ENCODE measurements at places on chromosomes 7 and 10.
A peak's percentile ranks its signal among the peaks of the same experiment; 100 is the strongest.

DNA sequence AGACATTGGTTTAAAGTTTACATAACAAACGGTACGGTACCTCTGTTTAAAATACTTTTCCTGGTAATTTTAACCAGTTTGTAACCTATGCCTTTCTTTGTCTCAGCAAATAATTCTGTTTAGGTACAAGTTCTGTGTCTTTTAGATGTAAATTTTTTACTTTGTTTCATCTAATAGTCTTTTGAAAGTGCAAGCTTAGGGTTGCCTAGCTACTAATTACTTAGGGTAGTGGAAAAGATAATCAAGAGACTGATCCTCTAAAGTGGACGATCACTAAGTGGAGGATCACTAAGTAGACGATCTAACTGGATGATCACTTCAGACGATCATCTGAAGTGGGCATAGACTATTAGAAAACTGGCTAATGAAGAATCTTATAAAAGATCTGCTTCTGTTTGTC is 16.1 kb upstream of the FKBP9 start:
- H3K4me3 ChIP-seq = peak overlapping the region; percentile 82
- DNase-seq = peak; percentile 27
- H3K4me1 ChIP-seq = no peaks in the 10 kb centered on the region
- H3K36me3 ChIP-seq = no peaks in the 10 kb centered on the region
- no peaks in the 10 kb centered on the region for H3K27me3 ChIP-seq

- H3K27ac ChIP-seq = no peak overlapping the region
- H3K36me3 ChIP-seq = no peaks in the 10 kb centered on the region
- DNase-seq = peak; percentile 27
- H3K4me1 ChIP-seq = peaks cover 3% of the 10 kb centered on the region
Observed at GRCh38 chr10:78811174-78811573, 257.6 kb upstream of the ZMIZ1 start.

DNA sequence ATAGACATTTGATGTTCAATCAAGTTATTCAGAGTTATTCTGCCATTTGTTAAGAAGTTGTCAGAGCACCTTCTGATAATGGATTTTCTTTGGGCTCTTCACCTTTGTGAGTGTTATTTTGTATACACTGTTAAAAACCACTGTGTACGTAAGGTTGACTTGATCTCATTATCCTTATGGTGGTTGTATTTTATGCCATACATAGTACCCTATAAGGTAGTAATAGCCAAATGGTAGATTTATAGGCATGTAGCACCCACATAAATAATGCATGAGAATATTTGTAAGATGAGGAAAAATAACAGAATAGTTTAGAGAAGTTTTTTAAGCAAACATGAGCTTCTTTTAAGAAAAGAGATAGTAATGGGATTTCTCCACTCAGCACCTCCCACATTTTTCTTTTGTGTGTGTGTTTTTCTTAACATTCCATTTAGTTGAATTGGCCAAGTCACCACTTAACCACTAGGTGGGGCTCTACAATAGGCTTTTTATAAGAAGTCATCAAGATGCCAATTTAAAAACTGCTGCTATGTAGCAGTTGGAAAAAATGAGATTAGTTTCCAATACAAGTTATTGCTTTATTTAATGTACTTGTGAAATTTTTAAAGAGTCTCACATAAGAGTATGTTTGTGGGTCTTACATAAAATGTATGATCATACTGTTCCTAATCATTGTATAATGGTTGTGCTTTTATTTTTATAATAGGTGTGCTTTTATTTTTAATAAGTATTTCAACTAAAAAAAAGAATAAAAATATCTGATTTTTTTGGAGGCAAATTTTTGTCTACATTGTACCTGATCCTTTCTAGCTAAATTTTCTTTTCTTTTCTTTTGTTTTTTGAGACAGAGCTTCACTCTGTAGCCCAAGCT is 41.1 kb upstream of the STMP1 start:
- no peaks in the 10 kb centered on the region for H3K27me3 ChIP-seq
- H3K4me3 ChIP-seq = no peak overlapping the region
- H3K27ac ChIP-seq = no peak overlapping the region
- H3K4me1 ChIP-seq = no peaks in the 10 kb centered on the region

- no peak for DNase-seq
- peaks cover 27% of the 10 kb centered on the region for H3K27me3 ChIP-seq
- H3K4me1 ChIP-seq = no peaks in the 10 kb centered on the region
- H3K27ac ChIP-seq = no peak overlapping the region
- no peak overlapping the region for H3K4me3 ChIP-seq
Observed at GRCh38 chr7:22108151-22108845, 162.6 kb upstream of the CDCA7L start.

- DNase-seq = no peak
- H3K27ac ChIP-seq = no peak overlapping the region
- no peaks in the 10 kb centered on the region for H3K36me3 ChIP-seq
- H3K27me3 ChIP-seq = no peaks in the 10 kb centered on the region
Observed at GRCh38 chr10:106467506-106467905, 697.0 kb downstream of the SORCS1 start.

DNA sequence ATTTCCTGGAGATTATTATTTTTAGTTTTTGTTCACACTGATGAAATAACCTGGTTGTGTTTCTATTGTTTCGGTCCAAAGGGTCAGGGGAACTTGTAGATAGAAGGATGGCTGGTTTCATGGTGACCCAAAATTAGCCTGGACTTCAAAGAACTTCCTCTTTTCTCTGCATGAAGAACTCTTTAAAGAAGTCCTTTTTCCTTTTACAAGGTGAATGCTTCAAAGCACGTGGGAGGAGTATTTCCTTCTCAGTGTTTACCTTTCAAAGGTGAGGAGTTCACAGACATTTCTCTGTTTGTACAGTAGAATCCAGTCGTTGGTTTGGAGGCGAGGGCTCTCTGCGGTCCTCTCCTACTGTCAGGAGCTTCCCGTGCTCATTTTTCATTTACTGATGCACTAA is 561.7 kb downstream of the GATA3 start:
- H3K27me3 ChIP-seq = no peaks in the 10 kb centered on the region
- H3K27ac ChIP-seq = no peak overlapping the region
- no peak overlapping the region for H3K4me3 ChIP-seq
- H3K4me1 ChIP-seq = no peaks in the 10 kb centered on the region

GRCh38 chr10:16795410-16796073 is 21.7 kb downstream of the RSU1 start:
- H3K4me3 ChIP-seq = no peak overlapping the region
- no peaks in the 10 kb centered on the region for H3K36me3 ChIP-seq
- DNase-seq = no peak
- no peaks in the 10 kb centered on the region for H3K27me3 ChIP-seq
- H3K4me1 ChIP-seq = no peaks in the 10 kb centered on the region

DNA sequence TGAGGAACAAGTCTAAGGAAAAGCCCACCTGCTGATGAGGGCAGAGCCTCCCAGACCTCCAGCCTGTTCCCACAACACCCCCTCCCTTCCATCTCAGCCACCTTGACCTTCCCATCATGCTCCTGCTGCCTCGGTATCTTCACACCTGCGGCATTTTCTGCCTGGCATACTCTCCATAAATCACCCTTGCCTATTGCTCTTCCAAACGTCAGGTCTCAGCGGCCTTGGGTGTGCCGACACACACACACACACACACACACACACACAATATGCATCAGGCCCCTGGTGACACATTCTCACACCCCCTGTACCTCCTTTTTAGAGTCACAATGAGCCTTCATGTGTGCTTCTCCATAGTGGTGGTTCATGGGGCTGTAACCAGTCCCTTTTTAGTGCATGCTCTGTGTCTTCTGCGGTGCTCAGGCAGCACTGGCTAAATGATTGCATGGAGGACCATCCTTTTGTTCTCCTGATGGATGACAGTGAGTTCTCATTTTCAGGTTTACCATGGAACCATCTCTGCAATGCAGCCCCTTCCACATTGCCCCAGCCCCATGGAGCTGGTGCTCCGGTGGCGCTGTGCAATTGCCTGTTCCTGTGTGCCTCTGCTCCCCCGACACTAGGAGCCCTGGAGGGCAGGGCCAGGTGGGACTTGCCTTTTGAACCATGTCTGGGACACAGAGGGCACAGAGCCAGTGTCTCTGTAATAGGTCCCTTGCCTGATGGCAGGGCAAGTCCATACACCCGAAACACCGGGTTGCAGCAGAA is 4.5 kb downstream of the ADIRF start:
- H3K4me1 ChIP-seq = peaks cover 26% of the 10 kb centered on the region
- no peak overlapping the region for H3K4me3 ChIP-seq
- DNase-seq = no peak
- no peaks in the 10 kb centered on the region for H3K27me3 ChIP-seq

DNA sequence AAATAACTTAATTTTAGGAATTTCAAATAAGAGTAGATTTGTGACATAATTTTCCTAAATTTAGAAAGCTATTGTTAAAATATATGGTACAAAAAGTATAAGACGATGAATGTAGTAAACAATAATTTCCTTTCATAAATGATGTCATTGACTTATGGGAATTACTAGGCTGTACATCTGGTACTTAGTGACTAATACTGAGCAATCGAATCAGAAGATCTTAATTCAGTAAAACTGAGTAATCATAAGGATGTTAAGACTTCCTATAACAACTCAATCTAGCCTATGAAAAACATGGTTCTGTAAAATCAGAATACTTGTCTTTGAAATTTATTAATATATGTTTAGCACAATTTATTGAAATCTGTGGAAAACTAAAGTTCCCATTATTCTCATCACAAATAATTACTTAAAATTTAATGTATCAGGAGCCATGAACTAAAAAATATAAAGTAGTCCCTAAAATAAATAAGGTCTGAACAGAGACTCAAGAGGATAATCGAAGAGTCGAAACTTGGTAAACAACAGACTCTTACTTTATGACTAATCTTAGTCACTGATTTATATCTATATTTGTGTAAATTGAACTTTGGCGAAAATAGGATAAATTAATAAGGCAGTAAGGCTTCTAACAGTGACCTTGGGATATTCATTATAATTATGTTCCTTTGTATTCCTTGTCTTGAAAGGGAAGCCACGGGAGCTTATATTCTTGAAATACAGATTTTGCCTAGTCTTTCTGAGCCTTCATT is 142.1 kb downstream of the HGF start:
- H3K4me1 ChIP-seq = no peaks in the 10 kb centered on the region
- no peaks in the 10 kb centered on the region for H3K27me3 ChIP-seq
- no peak overlapping the region for H3K27ac ChIP-seq
- no peaks in the 10 kb centered on the region for H3K36me3 ChIP-seq
- peak; percentile 74 for DNase-seq

DNA sequence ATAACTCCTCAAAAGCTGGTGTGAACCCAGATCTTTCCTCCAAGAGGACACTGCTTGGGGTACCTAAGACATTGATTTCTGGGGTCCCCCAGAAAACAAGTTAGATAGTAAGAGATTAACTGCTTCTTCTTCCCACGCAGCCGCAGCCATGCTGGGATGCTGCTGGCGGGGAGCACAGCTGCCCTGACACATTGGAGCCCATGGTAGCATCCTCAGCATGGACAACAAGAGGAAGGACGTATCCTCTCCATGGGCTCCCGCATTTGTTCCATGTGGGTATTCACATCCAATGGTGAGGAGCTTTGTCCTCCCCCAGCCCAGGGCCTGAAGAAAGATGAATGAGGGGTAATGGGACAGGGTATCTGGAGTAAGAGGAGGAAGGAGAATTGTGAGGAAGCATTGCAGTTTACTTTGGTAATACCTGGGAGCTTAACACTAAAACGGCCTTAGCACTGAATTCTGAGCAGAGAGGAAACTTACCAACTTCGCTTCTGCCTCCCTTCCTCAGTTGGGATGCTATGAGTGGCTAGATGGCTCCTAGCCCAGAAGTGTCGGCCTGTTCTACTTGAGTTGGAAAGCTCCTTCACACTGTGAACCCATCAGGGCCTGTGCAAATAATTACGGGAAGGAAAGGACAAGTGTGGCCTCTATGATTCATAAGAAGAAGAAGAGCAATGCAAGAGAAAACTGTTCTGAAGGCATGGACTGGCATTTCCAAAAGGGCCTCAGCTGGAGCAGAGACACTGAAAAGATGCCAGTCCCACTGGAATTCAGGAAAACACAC is 43.9 kb downstream of the C10orf120 start:
- no peak overlapping the region for H3K4me3 ChIP-seq
- H3K27me3 ChIP-seq = peaks cover 5% of the 10 kb centered on the region
- H3K27ac ChIP-seq = no peak overlapping the region
- DNase-seq = no peak
- no peaks in the 10 kb centered on the region for H3K36me3 ChIP-seq
- no peaks in the 10 kb centered on the region for H3K4me1 ChIP-seq

DNA sequence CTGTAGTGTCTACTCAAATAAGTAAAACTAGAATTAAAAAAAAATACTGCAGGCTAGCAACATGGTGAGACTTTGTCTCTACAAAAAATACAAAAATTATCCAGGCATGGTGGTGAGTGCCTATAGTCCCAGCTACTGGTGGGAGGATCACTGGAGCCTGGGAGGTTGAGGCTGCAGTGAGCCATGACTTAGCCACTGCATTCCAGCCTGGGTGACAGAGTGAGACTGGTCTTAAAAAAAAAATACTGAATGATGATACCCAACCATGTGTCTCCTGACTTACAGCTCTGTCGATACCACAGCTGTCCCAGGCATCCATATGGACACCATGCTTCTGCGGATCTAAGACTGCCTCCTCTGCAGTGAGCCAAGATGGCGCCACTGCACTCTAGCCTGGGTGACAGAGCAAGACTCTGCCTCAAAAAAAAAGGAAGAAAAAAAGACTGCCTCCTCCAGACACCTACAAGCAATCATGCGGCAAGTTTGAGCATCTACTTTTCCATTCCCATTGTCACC is 7.9 kb upstream of the FRAT1 start:
- H3K27ac ChIP-seq = no peak overlapping the region
- H3K36me3 ChIP-seq = no peaks in the 10 kb centered on the region
- no peak for DNase-seq
- no peaks in the 10 kb centered on the region for H3K27me3 ChIP-seq
- H3K4me1 ChIP-seq = no peaks in the 10 kb centered on the region

DNA sequence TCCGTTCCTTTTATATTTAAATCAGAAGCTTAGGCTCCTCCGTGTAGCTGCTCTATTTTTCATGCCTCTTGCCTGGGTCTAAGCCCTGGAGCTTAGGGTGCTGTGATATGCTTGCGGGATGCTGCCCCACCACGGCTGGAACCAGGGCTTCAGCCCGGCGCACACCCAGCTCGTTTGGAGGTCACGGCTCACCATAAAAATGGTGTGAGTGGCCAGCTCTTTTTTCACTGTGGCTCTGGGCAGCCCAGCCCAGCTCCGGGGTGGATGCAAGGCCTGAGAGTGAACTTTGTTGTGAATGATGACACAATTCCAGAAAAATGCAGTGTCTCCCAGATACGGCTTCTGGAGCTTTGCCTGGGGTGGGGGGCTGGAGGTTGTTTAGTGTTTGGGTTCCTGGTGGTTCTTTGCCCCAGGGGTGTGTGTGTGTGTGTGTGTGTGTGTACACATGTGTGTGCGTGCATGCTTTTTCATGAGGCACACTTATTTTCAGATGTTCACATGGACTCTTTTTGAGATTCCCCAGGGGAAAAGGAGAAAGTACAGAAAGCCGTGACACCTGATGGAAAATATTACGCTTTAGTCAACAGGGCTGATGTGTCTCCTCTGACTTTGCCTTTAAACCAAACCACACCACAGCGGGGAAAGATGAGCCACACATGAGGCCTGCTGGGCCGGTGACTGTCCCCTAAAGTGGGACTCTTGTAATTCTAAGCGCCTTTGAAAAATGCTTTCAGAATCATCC is 46.2 kb downstream of the GRK5 start:
- H3K4me3 ChIP-seq = peak overlapping the region; percentile 46
- H3K27ac ChIP-seq = peak overlapping the region; percentile 70
- H3K27me3 ChIP-seq = no peaks in the 10 kb centered on the region
- DNase-seq = peak; percentile 98

All from mesenchymal stem cell (in vitro differentiated cells and primary cell).